Naive thymus-derived CD8-positive, alpha-beta T cell (primary cell): ENCODE measurements at places on chromosomes 6 and 20. TPM values are rescaled to one million over a fixed set of nuclear protein-coding genes. Genes with fewer than 3 reads are reported as not detected.

The RAD21L1 gene
- total RNA-seq: not detected

The PRDM13 gene
- not detected for total RNA-seq

The C20orf202 gene
- total RNA-seq: 0.85 TPM

The DNAH8 gene
- total RNA-seq: not detected

The RAB23 gene
- 0.73 TPM for total RNA-seq

The ATP9A gene
- total RNA-seq: 0.08 TPM

The DEFB118 gene
- total RNA-seq: not detected

The SLC16A10 gene
- 24.7 TPM for total RNA-seq

The MMP24 gene
- total RNA-seq: not detected

DNA sequence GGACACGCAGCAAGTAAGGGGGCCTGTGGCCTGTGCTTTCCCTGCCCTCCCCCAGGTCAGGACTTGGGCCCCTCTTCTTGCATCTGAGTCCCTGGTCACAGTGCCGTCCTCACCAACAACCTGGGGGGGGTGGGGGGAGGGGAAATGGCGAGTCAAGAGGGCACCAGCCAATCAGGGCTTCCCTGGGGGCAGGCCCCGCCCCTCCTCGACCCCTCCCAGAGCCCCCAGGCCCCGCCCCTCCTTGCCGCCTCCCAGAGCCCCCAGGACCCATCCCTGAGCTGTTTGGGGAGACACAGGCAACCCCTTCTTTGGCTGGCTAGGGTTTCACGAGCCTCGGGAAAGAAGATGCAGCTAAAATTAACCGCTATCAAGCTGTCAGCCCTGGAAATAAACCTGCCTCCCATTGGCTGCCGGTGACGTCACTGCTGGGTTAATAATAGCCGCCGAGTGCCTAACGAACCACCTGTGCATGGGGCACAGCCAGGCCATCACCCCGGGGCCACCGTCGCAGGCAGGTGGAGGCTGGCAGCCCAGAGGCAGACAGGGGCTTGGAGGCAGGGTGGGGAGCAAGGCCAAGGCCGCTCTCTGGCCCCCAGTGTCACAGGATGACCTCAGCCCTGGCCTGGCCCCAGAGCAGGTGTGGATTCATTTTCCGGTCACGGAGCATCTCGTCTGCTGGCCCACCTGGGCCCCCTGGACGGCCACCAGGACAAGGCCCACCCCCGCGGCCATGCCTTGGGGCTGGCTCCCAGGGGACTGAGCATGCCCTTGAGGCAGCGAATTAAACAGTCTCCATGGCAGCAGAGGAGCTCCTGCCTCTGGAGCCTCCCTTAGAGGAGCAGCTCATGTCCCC is 3.2 kb upstream of the EEF1A2 start:
- no peaks in the 10 kb centered on the region for H3K4me1 ChIP-seq
- H3K27me3 ChIP-seq: peaks cover 8% of the 10 kb centered on the region
- H3K4me3 ChIP-seq: no peak overlapping the region
- H3K27ac ChIP-seq: no peak overlapping the region
- peaks cover 11% of the 10 kb centered on the region for H3K36me3 ChIP-seq
- DNase-seq: no peak

- no peaks in the 10 kb centered on the region for H3K27me3 ChIP-seq
- H3K4me1 ChIP-seq: peaks cover 55% of the 10 kb centered on the region
- DNase-seq: no peak
- H3K36me3 ChIP-seq: no peaks in the 10 kb centered on the region
Observed at GRCh38 chr6:158647501-158647900, 2.4 kb upstream of the SYTL3 start.

- DNase-seq: no peak
- H3K27ac ChIP-seq: no peak overlapping the region
- no peak overlapping the region for H3K4me3 ChIP-seq
- H3K36me3 ChIP-seq: no peaks in the 10 kb centered on the region
- no peaks in the 10 kb centered on the region for H3K27me3 ChIP-seq
- H3K4me1 ChIP-seq: no peaks in the 10 kb centered on the region
Observed at GRCh38 chr6:26485112-26485780, 14.9 kb upstream of the BTN1A1 start.

GRCh38 chr6:42436825-42437224 is 14.9 kb downstream of the TRERF1 start:
- H3K36me3 ChIP-seq: peaks cover 34% of the 10 kb centered on the region
- H3K4me1 ChIP-seq: peaks cover 38% of the 10 kb centered on the region
- no peak overlapping the region for H3K27ac ChIP-seq
- no peak for DNase-seq

DNA sequence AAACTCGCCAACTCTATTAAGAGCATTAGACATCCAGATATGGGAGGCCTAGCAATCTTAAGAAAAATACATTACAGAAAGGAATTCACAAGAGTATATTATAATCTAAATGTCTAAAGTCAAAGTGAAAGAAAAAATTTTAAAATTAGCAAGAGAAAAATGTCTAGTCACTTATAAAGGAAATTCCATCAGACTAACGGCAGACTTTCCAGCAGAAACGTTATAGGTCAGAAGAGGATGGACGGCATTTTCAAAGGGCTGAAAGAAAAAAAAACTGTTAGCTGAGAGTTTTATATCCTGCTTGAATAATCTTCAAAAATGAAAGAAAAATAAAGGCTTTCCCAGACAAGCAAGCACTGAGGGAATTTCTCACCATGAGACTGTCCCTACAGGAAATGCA is 269.0 kb downstream of the HDGFL1 start:
- no peak overlapping the region for H3K27ac ChIP-seq
- H3K4me3 ChIP-seq: no peak overlapping the region
- H3K36me3 ChIP-seq: peaks cover 2% of the 10 kb centered on the region
- DNase-seq: no peak
- H3K4me1 ChIP-seq: no peaks in the 10 kb centered on the region

DNA sequence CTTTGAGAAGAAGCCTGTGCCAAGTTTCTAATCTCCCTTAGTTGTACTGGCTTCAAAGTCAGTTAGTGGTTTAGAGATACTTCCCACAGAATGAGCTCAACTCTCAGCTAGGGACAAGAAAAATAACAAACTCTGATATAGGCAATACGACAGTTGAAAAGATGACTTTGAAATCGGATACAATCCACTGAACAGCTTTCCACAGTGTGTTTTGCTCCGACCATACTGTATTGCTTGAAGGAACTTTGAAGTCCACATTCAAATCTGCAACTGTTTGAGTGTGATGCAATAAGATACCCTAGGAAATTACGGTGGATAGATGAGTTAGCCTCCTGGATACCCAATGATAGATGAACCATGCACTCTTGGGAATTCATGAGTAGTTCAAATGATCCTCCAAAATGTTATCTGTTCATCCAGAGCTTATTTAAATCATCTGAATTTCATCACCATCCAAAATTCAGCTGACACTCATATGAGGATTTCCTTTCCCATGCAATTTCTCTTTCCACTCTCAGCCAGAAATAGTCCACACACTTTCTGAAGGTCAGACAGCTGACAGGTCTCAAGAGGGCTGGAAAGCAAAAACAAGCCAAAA is 443.8 kb downstream of the HAO1 start:
- H3K4me1 ChIP-seq: no peaks in the 10 kb centered on the region
- no peak for DNase-seq
- H3K27ac ChIP-seq: no peak overlapping the region
- no peak overlapping the region for H3K4me3 ChIP-seq
- peaks cover 5% of the 10 kb centered on the region for H3K36me3 ChIP-seq

DNA sequence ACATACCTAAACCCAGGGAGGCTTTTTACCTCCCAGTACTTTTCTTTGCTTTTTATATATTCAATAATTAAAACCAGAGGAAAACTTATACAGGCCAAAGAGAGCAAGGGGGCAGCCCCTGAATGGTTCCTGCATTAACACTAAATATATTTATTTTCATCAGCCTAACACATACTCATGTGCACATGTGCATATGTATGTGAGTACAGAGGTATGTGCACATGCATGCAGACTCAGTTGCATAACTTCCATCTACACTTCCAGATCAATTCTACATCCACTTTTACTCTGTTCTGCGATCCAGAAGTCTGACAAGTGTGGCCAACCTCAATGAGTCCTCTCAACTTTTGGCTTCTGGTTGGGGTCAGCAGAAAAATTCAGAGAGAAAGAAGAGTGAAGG is 794.2 kb downstream of the DHX35 start:
- H3K4me1 ChIP-seq: no peaks in the 10 kb centered on the region
- H3K4me3 ChIP-seq: no peak overlapping the region
- no peak for DNase-seq
- H3K36me3 ChIP-seq: peaks cover 4% of the 10 kb centered on the region

GRCh38 chr6:68958327-68958726 is 323.2 kb downstream of the ADGRB3 start:
- no peak overlapping the region for H3K27ac ChIP-seq
- peaks cover 1% of the 10 kb centered on the region for H3K27me3 ChIP-seq
- no peak overlapping the region for H3K4me3 ChIP-seq
- no peaks in the 10 kb centered on the region for H3K4me1 ChIP-seq
- DNase-seq: no peak

DNA sequence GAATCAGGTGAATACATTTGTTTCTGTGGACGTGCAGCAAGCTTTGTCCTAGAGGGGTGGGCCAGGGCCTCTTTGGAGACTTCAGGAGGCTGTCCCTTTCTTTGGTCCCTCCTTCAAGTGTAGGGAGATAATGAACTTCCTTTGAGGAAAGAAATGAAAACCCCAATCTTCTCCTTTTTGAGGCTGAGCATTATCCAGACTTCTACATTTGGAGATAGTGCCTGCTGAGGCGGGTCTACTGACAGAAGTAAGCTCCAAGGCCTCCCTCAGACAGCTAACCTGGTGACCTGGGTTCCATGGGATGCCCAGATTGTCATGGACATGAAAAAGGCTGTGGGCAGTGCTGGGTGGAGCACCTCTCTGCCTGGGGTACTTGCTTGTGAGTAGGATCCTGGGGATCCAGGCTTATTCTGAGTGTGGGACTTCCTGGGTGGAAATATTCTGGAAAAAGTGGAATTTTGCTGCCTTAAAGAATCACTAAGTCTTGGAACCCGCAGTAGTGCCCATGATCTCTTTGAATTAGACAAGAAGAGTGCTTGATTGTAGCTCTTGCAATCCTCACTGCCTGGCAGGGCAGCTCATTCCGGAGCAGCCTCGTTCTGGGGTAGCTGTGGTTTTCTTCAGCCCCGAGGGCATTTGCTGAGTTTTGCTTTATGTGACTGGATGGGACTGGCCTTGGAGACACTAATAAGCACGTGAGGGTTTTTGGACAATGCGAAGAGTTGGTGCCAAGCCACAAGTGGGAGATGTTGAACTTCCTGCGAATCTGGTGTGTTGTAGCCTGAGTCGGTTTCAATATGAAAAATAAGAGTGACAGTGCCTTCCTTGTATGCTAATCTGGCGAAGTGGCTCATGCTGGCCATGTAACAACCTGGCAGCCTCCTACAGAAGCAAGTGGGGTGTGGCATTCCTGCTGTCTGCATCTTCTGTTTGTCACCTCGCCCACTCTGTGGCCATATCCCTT is 28.1 kb downstream of the SNRNP48 start:
- no peak overlapping the region for H3K4me3 ChIP-seq
- H3K27me3 ChIP-seq: peaks cover 3% of the 10 kb centered on the region
- H3K36me3 ChIP-seq: no peaks in the 10 kb centered on the region
- no peak for DNase-seq

DNA sequence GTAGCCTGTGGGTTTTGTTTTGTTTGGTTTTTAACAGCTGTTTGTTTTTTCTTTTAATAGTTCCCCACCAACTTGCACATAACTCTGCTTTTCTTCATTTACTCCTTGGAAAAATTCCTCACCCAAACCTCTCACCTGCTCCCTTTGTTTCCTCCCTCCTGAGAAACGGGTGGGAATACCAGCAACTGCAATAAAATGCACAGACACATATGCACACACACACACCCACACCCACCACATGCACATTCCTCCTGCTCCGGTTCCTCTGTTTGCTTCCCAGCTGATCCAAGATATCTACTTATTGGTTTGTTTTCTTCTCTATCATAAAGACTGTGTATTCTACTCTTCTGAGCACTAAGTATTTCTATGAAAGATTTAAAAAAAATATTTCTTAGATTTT is 161.1 kb upstream of the EPHA7 start:
- H3K4me1 ChIP-seq: no peaks in the 10 kb centered on the region
- no peak overlapping the region for H3K27ac ChIP-seq
- no peak for DNase-seq

- no peaks in the 10 kb centered on the region for H3K36me3 ChIP-seq
- no peak for DNase-seq
- H3K27ac ChIP-seq: no peak overlapping the region
- peaks cover 3% of the 10 kb centered on the region for H3K4me1 ChIP-seq
- peaks cover 36% of the 10 kb centered on the region for H3K27me3 ChIP-seq
- H3K4me3 ChIP-seq: no peak overlapping the region
Observed at GRCh38 chr6:125741336-125741735, 8.1 kb upstream of the HEY2 start.

DNA sequence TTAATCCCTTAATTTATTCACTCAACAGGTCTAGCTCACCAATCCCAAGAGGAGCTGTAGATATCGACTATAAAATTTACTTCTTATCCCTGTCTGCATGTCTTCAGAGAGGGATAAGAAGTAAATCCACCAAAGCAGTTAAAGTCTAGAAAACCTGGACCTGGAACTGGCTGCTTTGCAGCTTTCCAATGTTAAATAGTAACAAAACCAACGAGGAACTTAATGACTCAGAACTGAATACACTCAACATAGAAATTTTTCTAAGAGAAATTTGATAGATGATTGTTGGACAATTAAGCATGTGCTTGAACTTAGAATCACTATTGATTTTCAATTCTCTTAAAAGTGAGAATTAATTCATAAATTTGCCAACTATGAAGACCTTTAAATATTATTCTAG is 11.5 kb upstream of the TMEM244 start:
- no peaks in the 10 kb centered on the region for H3K36me3 ChIP-seq
- H3K27me3 ChIP-seq: no peaks in the 10 kb centered on the region
- no peaks in the 10 kb centered on the region for H3K4me1 ChIP-seq
- H3K27ac ChIP-seq: no peak overlapping the region
- no peak overlapping the region for H3K4me3 ChIP-seq
- DNase-seq: no peak

GRCh38 chr20:21505810-21506530 is 7.9 kb downstream of the NKX2-2 start:
- H3K4me1 ChIP-seq: peaks cover 34% of the 10 kb centered on the region
- peaks cover 48% of the 10 kb centered on the region for H3K27me3 ChIP-seq
- H3K27ac ChIP-seq: no peak overlapping the region
- DNase-seq: peak; percentile 44
- H3K4me3 ChIP-seq: peak overlapping the region; percentile 86

GRCh38 chr6:44122801-44123200 is 4.5 kb downstream of the MRPL14 start:
- H3K27me3 ChIP-seq: no peaks in the 10 kb centered on the region
- peak overlapping the region; percentile 64 for H3K4me3 ChIP-seq
- no peaks in the 10 kb centered on the region for H3K36me3 ChIP-seq
- H3K4me1 ChIP-seq: peaks cover 76% of the 10 kb centered on the region
